ENCODE measurements at places on chromosomes 5 and 9. TPM values are rescaled to one million over a fixed set of nuclear protein-coding genes. Genes with fewer than 3 reads are reported as not detected.

DNA sequence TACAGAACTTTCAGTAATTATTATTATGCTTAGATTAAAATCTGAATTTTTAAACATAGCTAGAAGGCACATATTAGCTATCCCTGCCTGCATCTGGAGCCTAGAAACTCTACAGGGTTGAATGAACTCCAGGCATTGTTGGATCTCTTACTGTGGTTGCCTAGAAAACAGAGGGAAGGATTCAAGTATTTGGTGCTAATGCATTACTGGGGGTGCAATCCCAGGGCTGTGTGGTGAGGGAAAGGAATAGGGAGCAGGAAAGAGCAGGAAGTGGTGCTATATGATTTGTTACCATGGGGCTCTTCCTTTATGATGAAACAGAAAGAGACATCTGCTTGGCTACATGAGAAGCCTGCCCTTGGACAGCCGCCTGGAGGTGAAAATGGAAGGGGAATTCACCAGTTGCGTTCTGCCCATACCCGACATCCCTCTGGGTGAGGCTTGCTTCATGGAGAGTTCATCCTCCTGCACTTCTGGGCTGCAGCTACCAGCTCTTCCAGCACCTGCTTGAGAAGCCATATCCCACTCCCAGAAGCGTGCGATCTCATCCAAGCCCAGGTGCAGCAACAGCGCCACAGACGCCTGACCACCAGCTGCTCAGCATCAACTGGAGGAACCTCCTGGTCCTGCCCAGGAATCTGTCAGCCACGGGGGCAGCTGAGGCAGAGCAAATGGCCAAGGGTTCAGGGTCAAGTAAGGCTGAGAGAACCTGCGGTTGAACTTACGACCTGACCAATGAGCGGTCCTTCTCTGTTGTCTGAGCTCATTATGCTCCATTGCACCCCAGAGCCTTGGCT, 362.8 kb downstream of the SEMA5A start:
- DNase-seq, result no peak

DNA sequence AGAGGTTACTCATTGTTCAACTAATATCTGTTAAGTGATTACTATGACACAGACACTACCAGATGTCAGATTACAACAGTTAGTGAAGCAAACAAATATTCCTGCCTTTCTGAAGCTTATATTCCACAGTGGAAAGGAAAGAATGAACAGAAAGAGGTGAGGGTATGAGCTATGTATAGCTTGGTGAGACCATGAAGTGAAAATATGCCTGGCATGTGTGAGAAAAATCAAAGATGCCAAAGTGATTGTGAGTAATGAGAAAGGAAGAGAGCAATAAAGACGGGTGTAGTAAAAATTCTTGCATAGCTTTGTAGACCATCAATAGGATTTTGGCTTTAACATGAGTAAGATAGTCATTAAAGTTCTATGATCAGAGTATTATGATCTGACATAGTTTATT, 734.5 kb upstream of the NUDT12 start:
- no peak for DNase-seq

GRCh38 chr5:51273021-51273420, 110.2 kb upstream of the ISL1 start:
- no peak for DNase-seq

The SLC45A2 gene
- total RNA-seq, result not detected

Measured in SJCRH30 (cell line).